ENCODE measurements at places on chromosomes 2 and 18.
A peak's percentile ranks its signal among the peaks of the same experiment; 100 is the strongest.

GRCh38 chr2:158228943-158229508, 127.3 kb downstream of the UPP2 start:
- no peak for DNase-seq

GRCh38 chr18:7512348-7512747, 54.8 kb upstream of the PTPRM start:
- no peak for DNase-seq

DNA sequence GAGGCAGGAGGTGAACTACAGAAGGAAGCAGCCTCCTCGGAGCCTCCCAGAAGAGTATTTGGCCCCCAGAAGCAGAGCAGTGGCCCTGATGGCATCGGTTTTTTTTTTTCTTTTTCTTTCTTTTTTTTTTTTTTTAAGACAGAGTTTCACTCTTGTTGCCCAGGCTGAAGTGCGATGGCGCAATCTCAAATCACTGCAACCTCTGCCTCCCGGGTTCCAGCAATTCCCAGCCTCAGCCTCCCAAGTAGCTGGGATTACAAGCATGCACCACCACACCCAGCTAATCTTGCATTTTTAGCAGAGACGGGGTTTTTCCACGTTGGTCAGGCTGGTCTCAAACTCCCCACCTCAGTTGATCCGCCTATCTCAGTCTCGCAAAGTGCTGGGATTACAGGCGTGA, 34.8 kb upstream of the NCKAP5 start:
- DNase-seq = no peak

- no peak for DNase-seq
These were observed 66.0 kb upstream of the FAM136A start for GRCh38 chr2:70367722-70368323.

DNA sequence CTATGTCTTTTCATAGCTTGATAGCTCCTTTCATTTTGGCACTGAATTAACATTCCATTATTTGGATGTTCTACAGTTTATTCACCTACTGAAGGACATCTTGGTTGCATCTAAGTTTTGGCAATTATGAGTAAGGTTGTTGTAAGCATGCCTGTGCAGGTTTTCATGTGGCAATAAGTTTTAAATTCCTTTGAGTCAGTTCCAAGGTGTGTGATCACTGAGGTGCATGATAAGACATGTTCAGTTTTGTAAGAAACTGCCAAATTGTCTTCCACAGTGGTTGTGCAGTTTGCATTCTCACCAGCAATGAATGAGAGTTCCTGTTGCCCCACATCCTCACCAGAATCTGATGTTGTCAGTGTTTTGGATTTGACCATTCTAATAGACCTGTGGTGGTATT, 24.2 kb downstream of the XDH start:
- no peak for DNase-seq

DNA sequence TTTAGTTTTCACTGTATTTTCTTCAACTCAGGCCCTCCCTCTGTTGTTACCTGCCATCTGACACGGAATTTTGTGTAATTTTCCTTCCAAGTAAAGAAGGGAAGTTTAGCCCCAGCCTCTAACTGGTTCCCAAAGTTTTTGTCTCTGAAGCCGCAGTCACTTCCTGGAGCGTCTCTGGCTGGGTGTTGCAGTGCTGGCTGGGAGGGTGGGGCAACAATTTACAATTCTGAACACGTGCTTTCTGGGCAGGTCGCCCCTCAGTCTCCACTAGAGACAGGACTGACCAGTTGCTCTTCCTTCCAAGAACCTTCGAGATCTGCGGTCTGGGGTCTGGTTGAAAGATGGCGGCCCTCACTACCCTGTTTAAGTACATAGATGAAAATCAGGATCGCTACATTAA, 3.5 kb downstream of the CNDP2 start:
- peak; percentile 61 for DNase-seq

DNA sequence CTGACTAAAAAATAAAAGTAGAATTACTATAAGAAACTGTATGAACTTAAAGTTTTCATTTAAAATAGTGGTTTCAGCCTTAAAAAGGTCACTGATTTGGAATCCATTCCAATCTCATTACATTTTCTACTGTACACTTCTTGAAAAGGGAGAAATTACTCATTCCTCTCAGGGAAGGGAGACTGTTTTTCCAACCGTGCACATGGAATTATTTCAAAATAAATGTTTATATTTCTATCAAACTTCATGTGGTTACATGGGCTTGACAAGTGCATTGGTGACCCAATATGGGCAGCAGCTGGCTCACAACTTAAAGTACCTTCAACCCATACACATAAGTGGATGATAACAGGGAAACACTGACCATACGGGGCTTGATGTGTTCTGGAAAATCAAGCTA, 324.5 kb upstream of the THUMPD2 start:
- no peak for DNase-seq

DNA sequence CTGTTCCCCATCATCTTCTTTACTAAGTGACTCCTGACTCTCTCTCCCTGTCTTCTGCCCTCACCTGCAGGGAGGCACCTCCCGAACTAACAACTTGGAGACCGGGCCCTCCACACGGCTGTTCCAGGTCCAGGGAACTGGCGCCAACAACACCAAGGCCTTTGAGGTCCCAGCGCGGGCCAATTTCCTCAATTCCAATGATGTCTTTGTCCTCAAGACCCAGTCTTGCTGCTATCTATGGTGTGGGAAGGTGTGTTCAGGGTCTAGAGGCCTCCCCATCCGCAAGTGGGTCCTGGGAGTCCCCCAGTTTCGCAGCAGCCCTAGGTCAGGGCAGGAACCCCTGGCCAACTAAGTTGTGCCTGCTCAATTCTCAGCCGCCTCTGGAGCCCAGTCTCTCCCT, 15.5 kb downstream of the VIL1 start:
- DNase-seq = no peak

GRCh38 chr2:154700136-154700535, 1.6 kb downstream of the KCNJ3 start:
- DNase-seq = no peak

- no peak for DNase-seq
These were observed 41.5 kb upstream of the MC4R start for GRCh38 chr18:60413944-60414547.

GRCh38 chr2:11752906-11753305, 6.5 kb downstream of the LPIN1 start:
- DNase-seq = no peak

- DNase-seq = no peak
These were observed 228.0 kb upstream of the MEX3C start for GRCh38 chr18:51425475-51425874.

DNA sequence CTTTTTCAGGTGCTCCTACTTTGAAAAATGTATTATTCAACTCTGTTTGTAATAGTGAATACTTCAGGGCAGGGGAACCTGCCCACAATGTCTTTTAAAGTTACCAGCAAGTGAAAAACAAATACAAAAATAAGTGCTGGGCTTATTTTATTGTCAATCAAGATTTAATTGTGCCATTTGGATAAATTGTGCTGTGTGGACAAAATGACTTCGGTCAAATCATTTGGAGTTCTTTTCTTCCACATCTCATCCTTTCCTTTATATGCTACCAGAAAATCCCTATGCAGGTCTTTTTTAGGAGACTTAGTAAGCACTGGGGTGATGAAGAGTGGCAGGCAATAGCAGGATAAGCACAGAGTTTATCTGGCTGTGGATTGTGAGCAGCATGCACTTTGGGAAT, 63.9 kb downstream of the NYAP2 start:
- no peak for DNase-seq

DNA sequence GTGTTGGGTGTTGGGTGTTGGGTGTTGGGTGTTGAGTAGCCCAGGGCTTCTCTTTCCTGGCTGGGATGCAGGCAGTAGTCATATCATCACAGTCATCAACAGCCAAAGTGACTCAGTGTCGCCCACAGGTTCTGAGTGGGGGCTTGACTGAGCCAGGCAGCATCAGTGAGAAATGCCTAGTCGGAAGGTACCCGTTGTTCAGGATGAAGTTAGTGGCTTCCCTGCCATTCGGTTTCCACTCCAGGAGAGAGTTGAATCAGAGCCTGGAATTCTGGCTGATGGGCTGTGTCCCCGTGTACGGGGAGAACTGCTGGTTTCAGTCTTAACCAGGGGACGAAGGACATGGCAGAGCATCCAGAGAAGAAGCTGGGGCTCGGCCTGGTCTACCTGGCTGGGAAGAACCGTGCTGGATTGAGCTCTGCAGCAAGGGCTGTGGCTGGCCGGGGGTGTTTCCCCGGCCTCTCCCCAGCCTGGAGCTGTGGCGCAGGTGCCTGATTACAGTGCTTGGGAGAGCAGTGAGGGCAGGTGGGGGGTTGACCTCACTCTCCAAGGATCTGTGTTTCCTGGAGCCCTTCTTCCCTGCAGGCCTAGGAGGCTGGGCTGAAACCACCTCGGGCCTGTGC, 49.4 kb downstream of the AGAP1 start:
- peak; percentile 25 for DNase-seq

DNA sequence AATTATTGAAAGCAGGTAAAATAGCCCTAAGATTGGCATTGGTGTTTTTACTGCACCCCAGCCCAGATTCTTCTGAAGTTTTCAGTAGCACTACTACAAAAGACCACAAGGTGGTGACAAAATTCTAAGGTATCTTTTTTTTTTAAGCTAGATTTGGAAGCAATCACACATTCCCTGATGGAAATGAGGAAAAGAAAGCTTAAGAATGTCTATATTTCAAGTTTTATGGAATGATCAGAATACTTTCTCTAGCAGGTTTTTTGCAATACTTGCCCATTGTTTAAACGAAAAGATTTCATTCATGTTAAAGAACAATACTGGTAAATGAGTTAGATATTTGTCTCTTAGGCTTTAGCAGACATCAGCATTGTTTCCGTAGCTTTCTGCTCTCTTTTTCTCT, 32.1 kb upstream of the ZNF638 start:
- no peak for DNase-seq

DNA sequence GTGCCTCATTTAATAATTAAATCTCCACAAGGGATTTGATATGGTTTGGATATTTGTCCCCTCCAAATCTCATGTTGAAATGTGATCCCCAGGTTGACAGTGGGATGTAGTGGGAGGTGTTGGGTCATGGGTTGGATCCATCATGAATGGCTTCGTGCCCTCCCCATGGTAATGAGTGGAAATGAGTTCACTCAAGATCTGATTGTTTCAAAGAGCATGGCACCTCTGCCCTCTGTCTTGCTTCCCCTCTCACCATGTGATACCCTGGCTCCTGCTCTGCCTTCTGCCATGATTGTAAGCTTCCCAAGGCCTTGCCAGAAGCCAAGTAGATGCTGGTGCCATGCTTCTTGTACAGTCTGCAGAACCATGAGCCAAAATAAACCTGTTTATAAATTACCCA, 15.0 kb upstream of the RAB27B start:
- DNase-seq = no peak

DNA sequence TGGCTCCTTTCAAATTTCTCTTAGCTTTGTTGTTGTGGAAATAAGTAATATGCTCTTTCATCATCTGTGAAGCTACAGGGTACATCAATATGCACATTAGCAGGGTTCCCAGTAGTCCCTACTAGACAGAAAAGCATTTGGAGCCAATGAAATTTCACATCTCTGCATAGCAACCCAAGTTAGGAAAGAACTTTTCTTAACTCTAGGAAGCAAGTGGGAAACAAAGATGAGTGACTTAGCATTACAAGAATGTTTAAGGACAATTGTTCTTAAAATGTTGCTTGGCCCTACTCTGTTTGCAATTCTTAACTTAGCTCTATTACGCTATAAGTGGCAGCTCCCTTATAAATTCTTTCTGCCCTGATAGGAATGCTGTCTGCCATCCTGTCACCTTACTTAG, 39.6 kb downstream of the ZEB2 start:
- DNase-seq = no peak

DNA sequence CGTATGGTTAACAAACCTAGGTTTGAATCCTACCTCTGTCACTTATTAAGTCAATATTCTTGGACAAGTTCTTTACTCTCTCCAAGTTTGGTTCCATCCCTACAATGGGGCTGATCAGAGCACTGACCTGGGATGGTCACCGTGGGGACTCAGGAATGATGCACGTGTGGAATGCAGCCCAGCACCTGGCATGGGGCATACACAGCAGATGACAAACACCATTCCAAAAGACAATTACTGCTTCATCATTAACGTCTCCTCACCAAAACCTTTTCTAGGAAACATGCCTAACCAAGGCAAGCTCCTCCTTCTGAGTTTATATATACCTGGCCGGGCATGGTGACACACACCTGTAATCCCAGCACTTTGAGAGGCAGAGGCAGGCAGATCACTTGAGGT, 532.9 kb upstream of the ID2 start:
- DNase-seq = no peak

DNA sequence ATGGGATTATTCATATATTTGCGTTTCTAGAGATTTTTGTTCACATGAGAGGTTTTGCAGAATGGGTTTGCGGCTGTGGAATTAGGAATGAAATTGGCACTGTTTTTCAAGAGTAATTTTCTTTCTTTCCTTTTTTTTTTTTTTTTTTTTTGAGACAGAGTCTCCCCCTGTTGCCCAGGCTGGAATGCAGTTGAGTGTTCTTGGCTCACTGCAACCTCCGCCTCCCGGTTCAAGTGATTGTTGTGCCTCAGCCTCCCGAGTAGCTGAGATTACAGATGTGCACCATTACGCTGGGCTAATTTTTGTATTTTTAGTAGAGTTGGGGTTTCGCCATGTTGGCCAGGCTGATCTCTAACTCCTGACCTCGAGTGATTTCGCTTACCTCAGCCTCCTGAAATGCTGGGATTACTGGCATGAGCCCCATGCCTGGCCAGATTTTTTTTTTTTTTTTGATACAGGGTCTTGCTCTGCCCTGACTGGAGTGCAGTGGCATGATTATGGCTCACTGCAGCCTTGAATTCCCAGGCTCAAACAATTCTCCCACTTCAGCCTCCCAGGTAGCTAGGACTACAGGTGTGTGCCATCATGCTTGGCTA, 65.3 kb downstream of the MIB1 start:
- no peak for DNase-seq

DNA sequence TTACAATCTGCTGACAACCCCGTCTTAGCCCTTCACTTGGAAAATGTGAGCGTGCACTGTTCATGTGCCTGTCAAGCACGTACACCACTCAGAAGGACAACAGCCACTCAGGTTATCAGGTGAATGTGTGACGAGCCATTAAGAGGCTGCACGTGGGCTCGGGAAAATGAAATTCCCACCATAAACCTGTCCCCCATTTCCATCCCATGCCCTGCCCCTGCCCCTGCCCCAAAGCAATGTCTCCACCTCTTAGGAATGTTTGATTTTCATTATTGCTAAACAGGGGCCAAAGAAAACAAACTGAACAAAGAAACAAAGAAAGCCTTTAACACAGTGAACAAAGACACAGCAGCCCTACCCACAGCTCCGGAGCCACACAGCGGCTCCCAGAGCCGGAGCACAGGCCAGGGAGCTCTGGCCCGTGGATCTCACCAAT, 90.5 kb downstream of the TMEM18 start:
- no peak for DNase-seq

DNA sequence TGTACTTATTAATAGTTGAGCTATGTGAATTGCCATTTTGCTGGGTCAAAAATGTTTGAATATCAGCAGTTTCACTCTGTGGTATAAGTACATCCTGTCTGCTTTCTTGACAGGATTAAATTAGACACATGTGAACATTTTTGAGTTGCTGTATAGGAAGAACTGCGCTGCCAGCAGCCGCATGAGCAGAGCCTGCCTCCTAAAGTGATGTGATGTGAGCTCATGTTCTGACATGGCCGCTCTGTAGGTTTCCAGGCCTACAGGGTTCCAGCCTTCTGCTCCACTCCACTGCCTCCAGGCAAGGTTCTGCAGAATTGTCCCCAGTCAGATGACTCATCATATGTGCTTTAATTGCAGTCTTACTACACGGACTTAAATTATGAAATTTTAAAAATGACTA, 119.7 kb upstream of the NFATC1 start:
- no peak for DNase-seq

- no peak for DNase-seq
These were observed 9.6 kb downstream of the CALCRL start for GRCh38 chr2:187438455-187438854.

- DNase-seq = no peak
These were observed 6.4 kb upstream of the XDH start for GRCh38 chr2:31420936-31421335.

Data from nucleus accumbens (tissue), 56 donors.